Effector CD4-positive, alpha-beta T cell (primary cell): ENCODE measurements at places on chromosomes 1 and 21.

GRCh38 chr1:8698012-8698630 is 119.3 kb downstream of the RERE start:
- no peak for DNase-seq

DNA sequence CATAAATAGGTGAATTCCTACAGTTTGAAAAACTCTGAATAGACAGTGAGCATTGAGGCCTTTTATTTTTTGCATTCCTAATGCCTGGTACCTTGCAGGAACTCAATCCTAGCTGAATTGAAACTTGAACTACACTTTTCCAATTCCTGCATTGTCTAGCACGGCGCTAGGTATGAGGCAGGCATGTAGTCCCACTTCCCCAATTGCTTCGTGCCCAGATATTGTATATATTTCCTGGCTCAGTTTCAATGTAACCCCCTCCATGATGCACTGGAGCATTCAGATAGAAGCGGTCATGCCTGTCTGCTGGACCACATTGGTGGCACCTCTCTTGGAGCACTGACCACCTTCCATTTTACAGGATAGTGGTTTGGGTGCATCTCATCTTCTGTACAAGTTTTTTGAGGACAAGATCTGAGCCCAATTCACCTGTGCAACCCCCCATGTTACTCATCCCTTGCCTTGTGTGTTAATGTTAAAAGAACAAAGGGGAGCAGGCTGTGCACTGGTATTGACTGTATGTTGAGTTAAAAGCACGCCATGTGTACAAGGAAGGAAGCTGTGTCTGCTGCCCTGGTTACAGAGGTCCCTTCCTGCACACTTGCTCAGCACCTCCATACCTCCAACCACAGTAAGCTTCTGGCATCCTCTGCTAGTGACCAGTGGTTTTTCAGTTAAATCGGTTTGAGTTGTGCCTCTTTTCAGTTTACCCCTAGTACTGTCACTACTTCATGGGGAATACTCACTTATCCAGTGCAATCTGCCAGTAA is 10.0 kb upstream of the RAB7B start:
- no peak for DNase-seq

GRCh38 chr1:165057956-165058355 is 298.6 kb downstream of the LMX1A start:
- DNase-seq: no peak

GRCh38 chr1:243323491-243323890 is 67.7 kb downstream of the SDCCAG8 start:
- DNase-seq: no peak

- DNase-seq: no peak
Measured at GRCh38 chr1:164515711-164516331, 43.2 kb upstream of the PBX1 start.

GRCh38 chr1:220300442-220301121 is 28.3 kb upstream of the RAB3GAP2 start:
- no peak for DNase-seq

DNA sequence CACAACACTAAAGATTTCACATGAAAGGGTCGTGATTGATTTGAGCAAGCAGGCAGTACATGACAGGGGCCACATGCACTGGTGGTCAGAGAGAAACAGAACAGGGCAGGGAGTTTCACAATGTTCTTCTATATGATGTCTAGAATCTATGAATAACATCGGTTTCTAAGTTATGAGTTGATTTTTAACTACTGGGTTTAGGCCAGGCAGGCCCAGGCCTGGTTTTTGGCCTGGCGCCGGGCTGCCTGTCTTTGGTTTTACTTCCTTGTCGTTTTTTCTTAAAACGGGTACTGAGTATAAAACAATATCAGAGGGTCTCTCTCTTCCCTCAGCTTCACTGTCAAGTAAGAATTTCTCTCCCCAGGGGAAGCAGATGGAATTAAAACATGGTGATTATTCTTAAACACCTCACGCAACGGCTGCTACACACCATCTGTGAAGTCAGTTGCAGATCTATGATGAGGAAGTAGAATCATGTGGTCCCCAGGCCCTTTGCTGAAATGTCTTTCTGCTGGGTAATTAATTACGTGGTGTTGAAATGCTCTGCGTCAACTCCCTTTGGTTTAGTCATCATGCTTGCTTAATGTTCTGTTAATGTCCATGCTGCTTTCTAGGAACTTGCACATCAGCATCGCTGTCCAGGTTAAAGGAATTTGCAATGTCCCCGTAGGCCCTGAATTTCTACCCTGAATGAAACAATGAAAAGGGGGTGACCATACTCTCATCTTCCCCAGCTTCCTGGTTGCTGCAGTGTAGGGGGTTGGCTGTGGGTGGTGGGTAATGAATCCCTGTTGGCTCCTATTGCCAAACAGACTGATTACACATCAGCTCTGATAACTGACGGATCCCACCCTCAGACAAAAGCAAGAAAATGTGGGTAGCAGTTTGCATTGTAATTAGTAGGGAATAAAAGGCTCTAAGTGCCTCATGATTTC is 70.3 kb downstream of the SERINC2 start:
- DNase-seq: no peak

GRCh38 chr1:99503276-99503747 is 142.6 kb upstream of the PALMD start:
- DNase-seq: no peak

DNA sequence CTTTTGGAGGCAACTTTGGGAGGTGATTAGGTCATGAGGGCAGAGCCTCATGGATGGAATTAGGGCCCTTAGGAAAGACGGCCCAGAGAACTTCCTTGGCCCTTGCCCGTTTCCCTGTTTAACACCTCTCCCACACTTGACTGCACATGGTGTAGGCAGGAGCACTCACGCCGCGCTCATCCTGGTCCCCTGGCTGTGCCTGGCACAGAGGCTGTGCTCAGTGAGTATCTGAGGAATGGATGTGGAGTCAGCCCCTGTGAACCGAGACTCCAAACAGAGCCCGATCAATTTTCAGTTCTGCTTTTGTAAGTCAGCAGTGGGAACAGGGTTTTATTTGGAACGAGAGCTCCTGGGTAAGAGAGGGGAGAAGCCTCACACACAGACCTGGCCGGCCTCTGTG is 29.8 kb upstream of the ETV3 start:
- DNase-seq: no peak

DNA sequence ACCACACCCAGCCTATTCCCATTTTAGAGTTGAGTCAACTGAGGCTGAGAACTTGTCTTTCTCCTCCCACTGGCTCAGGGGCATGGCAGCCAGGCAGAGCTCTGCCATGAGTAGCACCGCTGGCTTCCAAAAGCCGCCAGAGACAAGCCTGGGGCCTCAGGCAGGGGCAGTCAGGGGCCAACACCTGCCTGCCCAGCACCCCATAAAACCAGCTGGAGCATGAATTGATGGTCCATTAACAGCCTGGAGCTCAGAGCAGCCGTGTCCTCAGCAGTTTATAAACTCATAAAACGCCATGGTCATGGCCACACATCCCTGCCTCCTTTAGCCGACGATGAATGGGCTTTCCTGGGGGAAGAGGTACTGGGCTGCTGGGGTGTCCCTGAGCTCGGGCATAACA is 50.6 kb upstream of the PAX7 start:
- DNase-seq: no peak

GRCh38 chr1:241422470-241422869 is 65.5 kb upstream of the RGS7 start:
- no peak for DNase-seq

GRCh38 chr1:29272147-29272907 is 36.0 kb downstream of the PTPRU start:
- no peak for DNase-seq

GRCh38 chr1:112689196-112689841 is 14.9 kb downstream of the MOV10 start:
- no peak for DNase-seq

DNA sequence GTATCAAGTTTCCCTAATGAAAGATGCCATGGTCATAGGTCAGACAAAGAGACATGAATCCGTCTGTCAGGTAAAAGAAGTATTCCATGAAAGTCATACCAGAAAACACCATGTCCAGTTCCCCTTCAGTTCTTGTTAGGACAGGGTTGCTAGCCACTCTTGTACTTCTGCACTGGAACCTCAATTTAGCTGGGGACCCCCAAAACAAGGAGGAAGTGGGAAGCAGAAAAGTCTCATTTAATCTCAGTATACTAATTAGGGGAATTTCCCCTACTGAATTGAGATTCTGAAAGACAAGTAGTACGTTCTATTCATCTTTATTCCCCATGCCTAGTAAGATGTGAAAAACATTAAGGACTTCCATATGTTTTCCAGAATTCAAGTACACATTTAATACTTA is 1289.9 kb upstream of the B3GALT2 start:
- no peak for DNase-seq

DNA sequence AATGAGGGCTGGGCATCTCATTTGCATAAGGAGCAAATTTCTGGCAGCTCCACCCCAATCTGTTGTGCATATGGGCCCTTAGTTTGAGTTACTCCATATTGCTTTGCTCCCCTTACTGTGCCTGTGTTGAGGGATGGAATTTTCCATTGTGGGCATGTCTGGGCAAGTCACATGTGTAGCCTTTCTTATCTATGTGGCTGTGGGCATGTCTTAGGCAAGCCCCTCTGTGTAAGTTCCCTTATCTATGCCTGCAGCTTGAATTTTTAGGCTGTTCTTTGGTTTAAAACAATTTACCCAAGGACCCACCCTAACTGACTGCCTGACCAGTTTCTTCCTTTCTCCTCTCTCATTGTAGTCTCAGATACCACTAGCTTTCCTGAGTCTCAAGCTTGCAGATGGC is 405.7 kb upstream of the NCAM2 start:
- DNase-seq: no peak

DNA sequence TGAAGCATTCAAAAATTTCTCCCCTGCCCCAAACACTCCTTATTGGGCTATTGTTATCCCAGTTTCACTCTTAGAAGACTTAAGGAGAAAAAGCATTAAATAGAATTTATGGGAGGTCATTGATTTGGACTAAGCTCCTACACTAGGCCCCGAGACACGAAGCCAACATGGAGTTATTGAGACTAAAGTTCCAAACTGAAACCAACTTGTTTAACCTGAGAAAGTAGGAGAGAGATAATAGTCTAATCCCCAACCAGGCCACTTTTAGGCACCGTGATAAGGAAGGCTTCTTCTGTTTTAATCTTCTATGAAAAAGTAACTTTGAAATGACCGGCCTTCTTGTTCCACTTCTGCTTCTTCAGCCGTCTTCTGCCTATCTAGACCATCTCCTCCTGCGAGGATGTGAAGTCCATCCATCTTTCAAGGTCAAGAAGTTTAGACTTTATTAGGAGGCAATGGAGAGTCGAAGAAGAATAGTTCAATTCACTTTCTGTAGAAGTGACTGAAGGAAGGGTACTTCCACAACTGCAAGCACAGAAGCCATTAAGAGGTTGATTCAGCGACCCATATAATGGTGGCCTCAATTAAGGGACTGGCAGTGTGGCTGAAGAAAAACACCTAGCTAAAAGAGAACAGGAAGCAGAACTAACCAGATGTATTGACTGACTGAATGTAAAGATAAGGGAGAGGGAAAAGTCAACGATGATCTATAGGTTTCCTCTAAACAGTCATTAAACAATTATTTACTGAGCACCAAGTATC is 428.8 kb downstream of the SMYD3 start:
- no peak for DNase-seq

- no peak for DNase-seq
Measured at GRCh38 chr1:51237351-51238033, 1.4 kb downstream of the RNF11 start.
